Stimulated activated CD8-positive, alpha-beta memory T cell treated with anti-CD3 and anti-CD28 coated beads, Interleukin-4, amount 100 ng/mL, for 24 hours (primary cell): ENCODE measurements at places on chromosomes 12 and 14.

DNA sequence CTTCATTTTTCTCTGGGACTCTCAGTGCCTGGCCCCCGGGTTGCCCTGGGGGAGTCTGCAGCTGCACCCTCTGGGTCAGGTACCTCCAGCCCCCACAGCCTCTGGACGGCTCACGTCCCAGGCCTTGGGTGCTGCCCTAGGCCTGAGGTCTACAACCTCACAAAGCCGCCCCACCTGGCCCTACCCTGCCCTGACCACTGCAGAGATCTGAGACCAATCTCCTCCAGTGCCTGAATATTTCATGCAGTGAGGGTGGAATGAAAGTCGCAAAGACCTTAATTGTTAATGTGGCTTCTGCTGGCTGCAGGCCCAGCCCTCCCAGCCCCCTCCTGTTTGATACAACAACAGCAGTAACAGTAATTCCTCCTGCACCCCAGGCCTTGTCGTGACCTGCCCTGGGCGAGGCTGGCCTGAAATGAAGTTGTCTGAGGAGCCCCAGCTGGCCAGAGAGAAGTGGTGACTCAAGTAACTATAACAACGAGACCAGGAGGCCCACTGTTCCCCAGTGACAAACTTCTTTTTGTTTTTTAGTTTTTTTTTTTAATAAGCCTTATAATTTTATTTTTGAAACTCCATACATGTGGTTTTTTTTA, 8.8 kb upstream of the CCDC85C start:
- no peak for DNase-seq

GRCh38 chr12:1424674-1425395, 169.5 kb downstream of the FBXL14 start:
- no peak for DNase-seq

DNA sequence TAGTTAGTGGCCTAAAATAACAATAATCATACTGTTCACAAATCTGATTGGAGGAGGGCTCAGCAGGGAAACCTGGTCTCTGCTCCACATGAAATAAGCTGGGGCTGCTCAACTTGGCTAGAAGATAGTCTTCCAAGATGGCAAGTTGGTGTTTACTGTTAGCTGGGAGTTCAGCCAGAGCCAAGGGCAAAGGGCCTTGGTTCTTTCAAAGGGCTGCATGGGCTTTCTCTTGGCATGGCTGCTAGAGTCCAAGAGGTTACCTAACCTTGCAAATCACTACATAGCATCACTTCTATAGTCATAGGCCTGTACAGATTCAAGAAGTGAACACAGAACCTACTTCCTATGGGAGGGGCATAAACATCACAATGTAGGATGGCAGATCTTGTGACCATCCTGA, 7.1 kb downstream of the EXOC5 start:
- DNase-seq: no peak

GRCh38 chr12:63944586-63945228, 100.2 kb downstream of the SRGAP1 start:
- no peak for DNase-seq

DNA sequence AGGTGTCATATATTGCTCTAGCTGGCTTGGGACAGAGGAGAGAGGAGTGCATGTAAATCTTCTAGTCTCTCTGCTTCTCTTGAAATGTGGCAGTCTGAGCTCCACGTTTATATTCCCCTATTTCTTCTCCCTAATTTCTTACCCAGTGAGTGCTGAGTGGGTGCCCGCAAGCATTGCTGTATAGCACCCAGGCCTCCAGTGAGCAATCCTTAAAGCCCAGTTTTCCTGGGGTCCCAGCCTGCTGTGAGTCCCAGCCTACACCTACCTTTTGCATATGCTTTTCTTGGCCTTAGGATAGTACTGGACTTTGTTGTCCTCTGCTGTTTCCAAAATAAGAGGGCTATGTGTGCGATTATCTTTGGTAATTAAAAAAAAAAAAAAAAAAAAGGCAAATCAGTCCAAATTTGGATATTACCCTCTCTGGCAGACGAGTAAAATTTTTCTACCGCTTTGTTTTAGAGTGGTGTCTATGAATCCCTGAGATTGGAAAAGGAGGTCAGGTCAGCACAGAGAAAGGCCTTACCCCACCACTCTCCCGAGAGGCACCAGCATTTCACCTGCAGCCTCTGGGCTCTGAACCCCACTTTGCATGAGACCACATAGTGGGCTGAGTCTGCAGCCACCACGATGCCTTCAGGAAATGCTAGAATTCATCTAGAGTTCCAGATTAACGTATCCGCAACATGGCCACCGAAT, 1.1 kb downstream of the MGST1 start:
- no peak for DNase-seq

- no peak for DNase-seq
These were observed 5.0 kb downstream of the SLC25A21 start for GRCh38 chr14:37167151-37168047.

GRCh38 chr12:45912774-45913173, 77.6 kb downstream of the SCAF11 start:
- DNase-seq: no peak

DNA sequence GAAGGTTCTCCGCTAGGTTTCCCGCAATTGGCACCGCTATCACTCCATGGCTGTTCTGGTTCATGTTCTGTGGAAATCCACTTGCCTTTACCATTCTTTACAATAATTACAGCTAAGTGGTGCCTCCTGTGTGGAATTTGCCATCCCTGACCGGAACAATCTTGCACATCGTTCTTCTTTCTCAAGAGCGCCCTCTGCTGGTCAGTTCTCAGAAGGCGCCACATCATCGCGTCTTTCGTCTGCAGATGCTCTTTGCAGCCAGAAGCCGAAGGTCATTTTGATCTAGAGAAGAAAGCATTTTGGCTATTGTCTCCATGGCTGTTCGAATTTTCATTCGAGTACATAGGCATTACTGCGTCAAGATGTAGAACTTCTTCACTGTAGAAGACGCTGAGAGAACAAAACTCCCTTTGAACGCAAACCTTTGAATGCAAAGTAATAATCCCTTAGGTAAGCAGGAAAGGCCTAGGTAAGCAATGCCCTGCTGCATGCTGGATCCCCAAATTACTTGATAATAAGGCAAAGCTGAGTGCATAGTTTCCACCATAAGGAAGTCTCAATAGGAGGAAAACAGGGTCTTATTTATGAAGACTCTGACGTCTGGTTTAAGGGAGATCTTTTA, 10.1 kb upstream of the RTRAF start:
- peak; percentile 72 for DNase-seq

DNA sequence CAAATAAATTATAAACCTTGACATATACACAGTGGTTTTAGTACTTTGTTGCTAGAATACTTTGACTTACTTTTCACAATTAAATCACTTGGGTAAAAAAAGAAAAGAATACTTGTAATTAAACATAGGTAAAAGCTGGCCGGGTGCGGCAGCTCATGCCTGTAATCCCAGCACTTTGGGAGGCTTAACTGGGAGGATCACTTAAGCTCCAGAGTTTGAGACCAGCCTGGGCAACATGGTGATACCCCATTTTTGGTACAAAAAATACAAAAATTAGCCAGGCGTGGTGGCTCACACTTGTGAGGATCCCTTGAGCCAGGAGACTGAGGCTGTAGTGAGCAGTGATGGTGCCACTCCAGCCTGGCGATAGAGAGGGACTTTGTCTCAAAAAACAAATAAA, 7.8 kb downstream of the STX2 start:
- DNase-seq: no peak

GRCh38 chr12:121937654-121938053, 19.3 kb downstream of the CFAP251 start:
- DNase-seq: no peak

DNA sequence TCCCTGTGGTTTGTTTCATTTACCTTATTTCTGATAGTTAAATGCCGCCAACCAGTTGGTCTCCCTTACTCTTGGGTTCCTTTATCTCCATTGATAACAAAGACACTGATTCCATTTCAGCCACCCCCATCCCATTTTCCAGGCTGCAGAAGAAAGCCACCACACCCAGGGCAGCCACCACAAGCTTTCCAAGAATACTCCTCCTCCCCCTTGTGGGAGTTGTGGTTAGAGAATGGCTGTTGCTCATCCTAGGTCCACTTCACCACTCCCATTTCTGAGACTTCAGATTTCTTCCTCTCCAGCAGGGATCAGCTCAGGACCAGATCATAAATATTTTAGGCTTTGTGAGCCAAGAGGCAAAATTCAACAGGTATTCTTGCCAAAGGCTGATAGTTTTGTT, 73.9 kb downstream of the ANO4 start:
- no peak for DNase-seq

DNA sequence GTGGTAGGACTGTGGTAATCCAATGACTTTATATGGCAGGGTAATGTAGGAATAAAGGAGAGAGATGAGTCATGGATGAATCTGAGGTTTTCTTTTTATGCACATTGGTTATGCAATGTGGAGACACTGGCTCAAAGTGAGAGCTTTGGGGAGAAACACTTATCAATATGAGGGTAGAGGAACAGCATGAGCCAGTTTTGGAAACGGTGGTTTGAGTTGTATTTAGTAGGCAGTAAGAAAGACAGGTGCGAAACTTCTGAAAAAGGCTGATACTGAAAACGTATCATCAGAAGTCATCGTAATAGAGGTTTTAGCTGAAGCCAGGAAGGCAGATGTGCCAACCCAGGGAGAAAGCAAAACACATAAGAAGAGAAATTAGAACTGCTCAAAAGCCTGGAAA, 854.8 kb upstream of the SEL1L start:
- no peak for DNase-seq

- no peak for DNase-seq
These were observed 304 bp downstream of the KCTD10 start for GRCh38 chr12:109476807-109477184.

GRCh38 chr14:54803396-54803795, 99.2 kb downstream of the GCH1 start:
- DNase-seq: no peak

- DNase-seq: no peak
These were observed 43.8 kb upstream of the PNMA1 start for GRCh38 chr14:73757876-73758391.

GRCh38 chr14:64763801-64764621, 59.8 kb downstream of the PLEKHG3 start:
- no peak for DNase-seq

DNA sequence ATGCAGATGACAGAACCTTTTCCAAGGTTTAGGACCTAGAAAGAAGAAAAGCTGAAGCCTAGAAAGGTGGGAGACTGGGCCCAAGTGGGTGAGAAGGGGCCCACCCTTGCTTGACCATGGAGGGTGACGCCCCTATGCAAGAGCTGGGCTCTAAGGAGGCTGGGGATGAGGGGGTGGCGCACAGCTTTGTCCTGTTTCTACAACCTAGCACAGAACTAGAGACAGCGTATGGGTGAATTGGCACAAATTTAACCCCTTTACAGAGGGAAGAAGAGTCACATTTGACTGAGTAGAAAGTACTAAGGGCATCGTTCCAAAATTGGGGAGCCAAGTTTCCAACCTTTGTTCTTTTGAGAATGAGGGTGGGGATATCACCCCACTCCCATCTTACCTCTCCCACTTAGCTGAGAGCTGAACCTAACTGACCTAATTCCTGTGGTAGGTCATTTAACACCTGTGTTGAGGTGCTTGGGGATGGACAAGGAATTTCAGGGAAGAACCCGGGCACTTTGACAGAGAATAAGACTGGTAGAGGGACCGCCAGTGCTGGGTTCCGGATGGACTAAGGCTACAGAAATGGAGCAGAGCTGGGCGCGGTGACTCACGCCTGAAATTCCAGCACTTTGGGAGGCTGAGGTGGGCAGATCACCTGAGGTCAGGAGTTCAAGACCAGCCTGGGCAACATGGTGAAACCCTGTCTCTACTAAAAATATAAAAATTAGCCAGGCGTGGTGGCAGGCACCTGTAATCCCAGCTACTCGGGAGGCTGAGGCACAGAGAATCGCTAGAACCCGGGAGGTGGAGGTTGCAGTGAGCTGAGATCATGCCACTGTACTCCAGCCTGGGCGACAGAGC, 5.2 kb downstream of the NFKBIA start:
- no peak for DNase-seq

- DNase-seq: no peak
These were observed 210.4 kb downstream of the ANO6 start for GRCh38 chr12:45426294-45426693.

DNA sequence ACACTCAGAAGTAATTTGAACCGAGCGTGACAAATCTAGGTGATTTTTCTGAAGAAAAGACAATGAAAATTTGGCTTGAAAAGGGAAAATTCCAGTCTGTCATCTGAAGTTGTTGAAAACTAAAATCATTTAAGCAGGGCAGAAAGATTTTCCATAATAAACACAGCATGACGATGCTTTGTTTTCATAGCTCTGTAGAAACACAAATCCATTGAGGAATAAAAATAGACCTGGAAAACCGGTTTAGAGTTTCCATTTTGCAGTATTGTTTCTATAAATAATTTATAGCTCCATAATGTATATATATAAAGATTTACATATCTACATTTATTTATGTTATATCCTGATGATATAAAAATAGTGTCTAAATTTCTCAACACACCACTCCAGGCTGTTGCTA, 1918.5 kb upstream of the FLRT2 start:
- DNase-seq: no peak

- no peak for DNase-seq
These were observed 305.6 kb upstream of the DIO3 start for GRCh38 chr14:101255765-101256125.

GRCh38 chr12:43312991-43313505, 239.0 kb downstream of the ADAMTS20 start:
- no peak for DNase-seq

- DNase-seq: no peak
These were observed 1029.2 kb upstream of the SEL1L start for GRCh38 chr14:82562881-82563280.

GRCh38 chr12:19846574-19846973, 407.3 kb downstream of the AEBP2 start:
- DNase-seq: no peak

DNA sequence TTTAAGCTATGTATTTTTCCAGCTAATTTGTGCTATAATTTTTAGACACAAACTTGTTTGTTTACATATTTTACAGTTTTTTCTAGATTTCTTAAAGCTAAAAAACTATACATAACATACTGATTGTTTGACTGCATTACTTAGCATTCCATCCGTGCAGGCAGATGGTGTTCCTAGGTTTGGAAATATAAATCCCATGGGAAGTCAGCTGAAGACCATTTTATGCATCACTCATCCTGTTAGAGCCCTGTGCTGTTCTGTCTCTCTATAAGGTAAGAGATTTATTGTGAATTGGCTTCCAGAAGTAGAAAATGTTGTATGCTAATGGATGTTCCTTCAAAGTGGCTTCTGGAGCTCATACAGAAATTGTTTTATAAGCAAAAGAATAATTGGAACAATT, 31.1 kb downstream of the RMST start:
- DNase-seq: no peak

DNA sequence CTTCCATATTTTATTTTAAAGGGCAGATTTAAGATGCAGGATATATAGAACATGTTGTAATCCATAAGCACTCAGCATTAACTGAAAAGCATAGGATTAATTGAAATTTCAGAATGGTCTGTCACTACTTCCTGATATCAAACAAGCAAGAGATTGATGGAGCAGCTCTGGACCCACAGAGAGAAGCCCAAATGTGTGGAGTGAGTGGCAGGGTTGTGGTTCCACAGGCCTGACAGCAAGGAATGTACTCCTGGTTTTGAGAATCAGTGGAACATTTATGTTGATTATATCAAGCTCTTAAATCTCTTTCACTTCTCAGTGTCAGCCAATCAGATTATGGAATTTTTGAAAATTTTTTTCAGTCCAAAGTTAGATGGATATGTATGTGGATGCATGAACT, 267.6 kb upstream of the PRICKLE1 start:
- DNase-seq: no peak

GRCh38 chr14:68327231-68327630, 465.6 kb downstream of the ZFP36L1 start:
- no peak for DNase-seq

- DNase-seq: no peak
These were observed 4.3 kb downstream of the OAS3 start for GRCh38 chr12:112942572-112942971.

- DNase-seq: no peak
These were observed 444.8 kb downstream of the ADAMTS20 start for GRCh38 chr12:43107026-43107775.
